ENCODE measurements at places on chromosomes 1 and 21.
A peak's percentile ranks its signal among the peaks of the same experiment; 100 is the strongest.

- no peak for DNase-seq
These were observed 180.8 kb downstream of the NPHP4 start for GRCh38 chr1:5811419-5811818.

DNA sequence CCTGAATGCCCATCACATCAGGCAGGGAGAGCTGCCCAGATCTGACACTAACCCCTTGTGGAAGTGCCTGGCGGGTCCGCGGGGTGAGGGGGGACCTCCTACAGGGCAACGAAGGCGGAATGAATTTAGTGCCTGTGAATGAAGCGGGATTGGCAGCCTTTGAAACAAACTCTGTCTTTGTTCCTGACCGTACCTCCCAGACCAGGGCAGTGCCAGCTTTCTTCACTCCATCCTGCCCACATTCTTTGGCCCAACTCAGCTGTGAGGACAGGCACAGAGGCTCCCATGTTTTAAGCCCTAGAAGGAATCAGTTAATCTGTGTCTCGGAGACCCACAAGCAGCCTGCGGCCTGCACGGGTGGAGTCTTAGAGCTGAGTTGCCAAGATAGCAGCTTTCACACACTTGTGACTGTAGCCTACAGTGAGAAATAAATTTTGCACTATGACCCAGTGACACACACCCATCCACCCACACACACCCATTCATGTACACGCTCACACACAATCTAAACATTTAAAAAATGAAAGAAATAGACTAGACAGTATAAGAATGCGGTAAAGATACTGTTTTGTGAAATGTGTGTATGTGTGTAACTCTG lies 60.1 kb upstream of the USP24 start:
- DNase-seq = peak; percentile 53

DNA sequence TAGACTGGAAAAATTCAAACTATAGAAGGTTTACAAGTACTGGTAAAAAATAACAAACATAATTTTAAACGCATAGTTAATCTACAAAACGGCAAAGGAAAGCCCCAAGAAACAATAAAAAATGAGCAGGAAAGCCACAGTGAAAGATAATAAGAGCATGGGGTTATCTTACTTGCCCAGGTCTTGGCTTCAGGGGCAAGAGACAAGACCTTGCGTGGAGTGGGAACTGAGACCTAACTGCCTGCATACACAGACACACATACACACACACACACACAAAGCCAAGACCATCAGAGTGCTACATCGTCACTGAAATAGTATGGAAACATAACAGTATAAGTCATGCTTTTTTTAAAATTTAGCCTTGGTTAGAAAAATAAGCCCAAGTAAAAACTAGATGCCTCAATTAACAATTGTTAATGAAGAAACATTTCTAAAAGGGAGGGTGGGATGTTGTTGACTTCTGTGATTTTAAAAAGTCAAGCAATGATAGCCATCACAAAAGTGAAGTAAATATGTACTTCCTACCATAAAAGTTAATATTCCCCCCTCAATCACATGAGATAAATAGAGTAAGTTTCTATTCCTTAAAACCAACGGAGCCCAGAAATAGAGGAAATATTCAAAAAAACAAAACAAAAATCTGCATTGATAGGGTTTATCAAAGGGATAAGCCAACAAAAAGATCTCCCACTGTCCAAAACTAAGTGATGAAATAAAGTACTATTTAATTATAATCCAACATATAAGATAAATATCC lies 29.4 kb upstream of the CRP start:
- no peak for DNase-seq

DNA sequence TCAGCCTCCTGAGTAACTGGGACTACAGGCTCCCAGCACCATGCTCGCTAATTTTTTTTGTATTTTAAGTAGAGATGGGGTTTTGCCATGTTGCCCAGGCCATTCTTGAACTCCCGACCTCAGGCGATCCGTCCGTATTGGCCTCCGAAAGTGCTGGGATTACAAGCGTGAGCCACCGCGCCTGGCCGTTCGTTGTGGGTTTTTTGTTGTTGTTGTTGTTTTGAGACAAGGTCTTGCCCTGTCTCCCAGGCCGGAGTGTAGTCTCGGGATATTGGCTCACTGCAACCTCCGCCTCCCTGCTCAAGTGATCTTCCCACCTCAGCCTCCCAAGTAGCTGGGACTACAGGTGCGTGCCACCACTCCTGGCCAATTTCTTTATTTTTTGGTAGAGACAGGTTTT lies 4.7 kb upstream of the INAVA start:
- DNase-seq = no peak

- DNase-seq = no peak
These were observed 37.2 kb upstream of the HMGB4 start for GRCh38 chr1:33826711-33827110.

DNA sequence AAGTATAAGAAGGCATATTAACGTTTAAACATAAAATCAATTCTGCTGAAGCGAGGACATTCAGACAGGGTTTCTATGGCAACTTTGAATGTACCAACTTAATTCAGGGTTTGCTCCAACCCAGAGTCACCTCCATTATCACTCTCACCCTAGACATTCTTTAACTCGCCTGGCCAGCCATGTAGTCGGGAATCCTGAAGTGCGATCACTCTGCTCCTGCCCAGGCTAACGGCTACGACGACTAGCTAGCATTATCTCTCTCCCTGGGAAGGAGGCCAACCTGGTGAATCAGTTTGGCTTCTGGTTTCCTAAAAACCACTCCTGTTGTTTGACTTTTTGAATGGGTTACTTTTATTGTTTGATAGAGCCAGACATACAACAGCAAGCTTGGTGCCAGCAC lies 38.9 kb upstream of the ZBTB18 start:
- peak; percentile 83 for DNase-seq

GRCh38 chr1:147641695-147642592 lies 28.4 kb downstream of the ACP6 start:
- peak; percentile 56 for DNase-seq

DNA sequence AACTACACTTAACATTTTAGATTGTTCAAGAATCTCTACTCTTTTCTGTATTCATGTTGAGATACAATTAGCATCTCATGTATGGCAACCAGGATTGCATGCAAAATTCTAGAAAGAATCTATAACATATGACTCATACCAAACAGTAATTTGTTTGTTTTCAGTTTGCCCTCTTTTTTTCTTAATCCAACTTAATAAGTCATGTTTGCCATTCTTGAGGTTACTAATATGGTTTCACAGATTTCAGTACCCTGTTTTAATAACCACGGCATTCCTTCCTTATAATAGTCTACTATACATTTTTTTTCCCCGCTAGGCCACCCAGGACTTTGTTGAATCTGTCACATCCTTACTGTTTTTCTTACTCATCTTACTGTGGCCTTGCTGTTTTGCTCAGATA lies 140.8 kb downstream of the FMN2 start:
- peak; percentile 32 for DNase-seq

DNA sequence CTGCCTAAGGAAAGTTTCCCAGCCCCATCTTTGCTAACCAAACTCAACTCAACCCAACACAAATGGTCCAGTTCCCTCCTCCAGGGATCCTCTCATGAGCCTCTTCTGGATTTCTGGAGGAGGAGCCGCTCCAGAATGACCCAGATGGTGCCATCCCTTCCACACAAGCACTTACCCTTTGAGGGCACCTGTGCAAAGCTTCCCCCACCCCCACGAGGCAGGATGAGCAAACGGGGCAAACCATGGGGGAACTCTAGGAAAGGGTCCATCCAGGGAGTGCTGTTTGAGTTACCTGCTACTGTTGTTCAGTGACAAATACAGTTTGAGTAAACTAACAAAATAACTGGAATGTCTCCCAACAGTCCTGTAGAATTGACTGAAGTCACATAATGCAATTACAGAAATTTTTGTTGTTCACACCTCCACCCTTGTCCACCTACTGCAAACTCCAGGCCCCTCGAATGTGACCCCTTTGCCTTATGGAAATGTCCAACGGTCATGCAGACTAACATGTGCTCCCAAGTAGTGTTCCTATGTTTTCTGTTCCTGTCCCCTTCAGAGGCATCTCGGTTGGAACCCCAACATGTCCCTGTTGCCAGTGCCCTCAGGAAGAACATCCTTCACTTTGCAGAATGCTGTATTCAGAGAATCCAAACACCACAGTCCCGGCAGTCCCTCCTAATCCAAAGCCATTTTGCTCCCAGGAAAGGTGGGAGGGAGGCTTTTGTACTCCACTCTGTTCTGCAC lies 160.1 kb downstream of the RRAGC start:
- no peak for DNase-seq

DNA sequence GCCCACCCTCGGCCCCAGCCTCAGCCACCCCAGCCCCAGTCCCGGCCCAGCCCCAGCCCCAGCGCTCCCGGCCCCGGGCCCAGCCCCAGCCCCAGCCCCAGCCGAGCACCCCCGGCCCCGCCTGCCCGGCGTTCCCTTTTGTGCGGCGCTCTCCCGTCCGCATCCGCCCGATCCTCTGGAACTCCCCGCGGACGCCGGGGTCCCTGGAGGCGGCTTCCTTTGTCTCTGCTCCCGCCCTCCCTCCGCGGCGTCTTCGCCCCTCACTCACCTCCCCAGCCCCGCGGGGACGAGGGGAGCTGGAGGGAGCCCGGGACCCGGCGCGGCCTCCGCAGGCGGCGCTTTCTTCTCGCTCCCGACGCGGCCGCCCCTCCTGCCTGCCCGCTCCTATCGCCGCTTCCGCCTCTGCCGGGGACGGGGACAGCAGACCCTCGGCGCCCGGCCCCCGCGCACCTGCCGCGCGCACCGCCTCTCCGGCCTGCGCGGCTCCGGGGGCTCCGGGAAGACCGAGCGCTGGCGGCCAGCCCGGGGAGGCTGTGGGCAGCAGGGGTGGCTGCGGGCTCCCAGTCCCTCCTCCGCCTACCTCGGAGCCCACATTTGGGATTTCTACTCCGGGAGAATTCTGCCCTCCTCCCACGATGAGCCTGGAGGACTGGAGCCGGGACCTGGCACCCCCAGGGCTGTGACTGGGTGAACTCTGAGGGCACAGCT lies 14.0 kb downstream of the AGRN start:
- no peak for DNase-seq

GRCh38 chr1:17682400-17682799 lies 72.7 kb upstream of the ACTL8 start:
- DNase-seq = no peak

GRCh38 chr21:45940621-45941337 lies 40.8 kb upstream of the COL6A1 start:
- DNase-seq = no peak

DNA sequence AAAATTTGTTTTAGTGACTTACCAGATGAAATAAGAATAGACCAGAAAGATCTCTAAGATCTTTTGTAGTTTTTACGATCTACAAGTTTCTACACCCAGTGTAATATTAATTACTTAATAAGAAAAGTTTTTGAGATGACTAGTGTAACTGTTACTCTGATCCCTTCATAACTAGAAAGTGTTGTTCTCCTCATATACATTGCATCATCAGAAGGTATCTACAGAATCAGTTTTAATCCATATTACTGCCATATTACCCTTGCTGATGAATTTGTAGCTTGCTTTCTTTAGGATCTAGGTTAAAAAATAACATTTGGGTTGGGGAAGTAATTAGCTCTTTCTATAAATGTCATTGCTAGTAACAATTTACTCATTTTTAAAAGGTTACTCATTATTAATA lies 72.5 kb downstream of the GPR161 start:
- no peak for DNase-seq

DNA sequence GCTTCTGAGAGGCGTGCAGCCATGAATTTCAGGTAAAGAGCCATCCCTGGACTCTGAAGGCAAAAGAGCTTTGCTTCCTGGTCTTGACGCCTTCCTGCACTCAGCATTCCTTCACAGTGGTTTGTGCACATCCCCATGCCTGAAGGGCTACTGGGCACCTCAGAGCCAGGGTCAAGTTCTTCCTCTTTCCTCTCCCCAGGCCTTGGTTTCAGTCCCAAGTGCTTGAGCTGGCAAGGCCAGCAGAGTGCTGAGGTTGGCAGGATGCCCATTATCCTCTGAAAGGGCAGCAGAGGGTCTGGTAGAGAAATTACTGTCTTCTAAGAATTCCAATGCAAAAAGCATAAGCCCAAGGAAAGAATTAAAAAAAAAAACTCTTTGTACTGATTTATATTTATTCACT lies 1064.9 kb downstream of the TTLL7 start:
- DNase-seq = no peak

GRCh38 chr1:171814692-171815091 lies 26.6 kb upstream of the DNM3 start:
- DNase-seq = peak; percentile 49

DNA sequence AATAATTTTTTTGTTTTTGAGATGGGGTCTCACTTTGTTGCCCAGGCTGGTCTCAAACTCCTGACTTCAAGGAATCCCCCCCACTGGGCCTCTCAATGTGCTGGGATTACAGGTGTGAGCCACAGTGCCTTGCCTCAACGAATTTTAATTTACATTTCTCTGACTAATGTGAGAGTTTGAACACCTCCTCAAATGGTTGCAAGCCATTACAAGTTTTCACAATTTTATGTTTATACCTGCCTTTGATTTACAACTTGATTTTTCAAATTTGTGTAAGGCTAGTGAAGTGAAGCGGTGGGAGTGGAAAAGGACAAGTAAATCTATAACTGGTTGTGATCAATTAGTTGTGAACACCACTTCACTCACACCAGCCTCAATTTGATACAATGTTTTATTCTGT lies 8.9 kb upstream of the RHBDL2 start:
- DNase-seq = no peak

All from AG20443 (cell line).